Psoas muscle (tissue), 8 donors: ENCODE measurements at places on chromosomes 16 and 17.

DNA sequence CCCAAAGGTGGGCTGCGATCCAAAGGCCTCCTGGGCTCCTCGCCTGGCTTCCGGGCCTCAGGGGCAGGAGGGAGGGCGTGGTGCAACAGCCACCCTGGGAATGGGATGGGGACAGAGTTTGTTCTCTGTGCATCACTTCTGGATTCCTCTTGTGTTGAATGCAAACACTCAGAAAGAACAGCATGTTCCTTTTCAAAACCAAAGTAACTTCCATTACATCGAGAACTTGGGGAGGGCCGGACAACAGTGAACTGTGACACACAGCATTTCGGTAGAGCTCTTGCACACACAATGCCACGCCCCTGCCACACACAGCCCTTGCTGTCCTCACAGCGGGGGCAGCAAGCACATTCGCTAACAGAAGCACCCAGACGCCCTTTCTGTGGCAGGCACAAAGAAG, 36.1 kb upstream of the FASN start:
- peak; percentile 70 for DNase-seq

DNA sequence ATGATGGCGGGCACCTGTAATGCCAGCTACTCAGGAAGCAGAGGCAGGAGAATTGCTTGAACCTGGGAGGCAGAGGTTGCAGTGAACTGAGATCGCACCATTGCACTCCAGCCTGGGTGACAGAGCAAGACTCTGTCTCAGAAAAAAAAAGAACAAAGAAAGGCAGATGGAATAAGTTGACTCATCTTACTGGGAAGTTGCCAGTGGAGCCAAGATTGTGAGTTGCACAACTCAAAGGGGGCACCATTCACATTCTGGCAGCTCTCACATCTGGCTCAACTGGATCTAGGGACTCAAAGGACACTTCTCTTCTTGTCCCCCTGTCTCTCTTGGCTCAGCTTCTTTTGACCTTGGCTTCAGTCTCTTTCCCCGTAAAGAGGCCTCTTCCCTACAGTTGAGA, 53.7 kb upstream of the ETV4 start:
- DNase-seq = no peak

DNA sequence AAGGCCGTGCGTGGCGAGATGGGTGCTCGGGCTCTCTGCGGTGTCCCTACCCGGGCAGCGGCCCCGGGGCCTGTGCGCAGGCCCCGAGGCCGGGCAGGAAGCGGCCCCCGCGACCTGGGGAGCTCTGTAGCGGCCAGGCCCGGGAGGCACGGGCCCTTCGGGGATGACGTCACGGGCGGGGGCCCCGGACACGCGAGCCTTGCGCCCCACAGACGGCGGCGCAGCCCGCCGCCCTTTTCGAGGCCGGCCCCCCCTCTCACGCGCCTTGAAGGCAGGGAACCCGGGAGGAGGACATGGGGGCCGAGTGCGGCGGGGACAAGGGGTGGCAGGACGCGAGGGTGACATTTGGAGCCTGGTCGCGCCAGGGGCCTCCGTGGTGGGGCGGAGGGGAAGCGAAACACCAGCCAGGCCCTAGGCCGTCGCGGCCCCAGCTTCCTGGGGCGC, 1.1 kb downstream of the RAI1 start:
- peak; percentile 55 for DNase-seq

DNA sequence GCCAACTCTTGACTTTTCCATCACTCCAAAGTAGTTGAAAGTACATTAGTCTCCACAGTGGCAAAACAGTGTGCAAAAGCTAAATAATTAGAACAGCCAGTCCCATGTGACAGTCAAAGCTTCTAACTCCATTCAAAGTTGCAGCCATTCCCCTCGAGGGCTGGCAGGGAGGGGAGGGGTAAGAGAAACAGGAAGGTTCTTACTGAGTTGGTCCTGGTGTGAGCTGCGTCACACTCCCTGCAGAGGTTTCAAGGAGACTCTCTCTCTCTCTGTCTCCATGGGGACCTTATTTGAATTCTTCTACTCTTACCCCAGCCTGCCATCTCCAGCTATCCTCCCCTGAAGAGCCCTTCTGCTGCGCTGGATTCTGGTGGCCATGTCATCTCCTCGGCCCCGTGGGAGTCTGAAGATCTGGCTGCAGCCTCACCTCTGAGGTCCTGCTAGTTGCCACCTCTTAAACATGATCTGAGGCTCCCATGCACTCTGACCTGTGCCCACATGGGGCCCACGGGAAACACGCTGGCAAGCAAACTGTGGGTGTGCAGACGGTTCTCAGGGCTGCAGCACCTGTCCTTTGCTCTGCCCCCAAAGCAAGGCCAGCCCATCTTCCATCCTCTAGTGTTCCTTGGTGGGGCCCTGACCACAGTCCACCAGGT, 23.3 kb upstream of the STH start:
- DNase-seq = no peak

DNA sequence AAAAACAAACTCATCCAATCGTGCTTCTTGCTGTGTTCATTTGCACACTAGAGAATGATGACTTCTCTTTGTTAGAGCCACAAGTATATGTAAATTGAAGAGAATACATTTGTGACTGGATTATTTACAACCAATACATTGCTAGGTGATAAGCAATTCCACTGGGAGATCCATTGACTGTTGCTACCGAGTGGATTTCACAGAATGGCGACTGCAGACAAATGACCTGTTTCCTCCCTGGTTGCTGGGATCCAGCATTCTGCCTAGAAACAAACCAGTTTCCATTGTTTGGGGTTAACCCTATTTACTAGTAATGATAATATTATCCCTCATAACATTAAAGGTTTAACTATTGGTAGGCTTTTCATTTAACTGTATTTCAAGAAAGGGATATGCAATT, 36.9 kb upstream of the CPHXL start:
- DNase-seq = no peak

DNA sequence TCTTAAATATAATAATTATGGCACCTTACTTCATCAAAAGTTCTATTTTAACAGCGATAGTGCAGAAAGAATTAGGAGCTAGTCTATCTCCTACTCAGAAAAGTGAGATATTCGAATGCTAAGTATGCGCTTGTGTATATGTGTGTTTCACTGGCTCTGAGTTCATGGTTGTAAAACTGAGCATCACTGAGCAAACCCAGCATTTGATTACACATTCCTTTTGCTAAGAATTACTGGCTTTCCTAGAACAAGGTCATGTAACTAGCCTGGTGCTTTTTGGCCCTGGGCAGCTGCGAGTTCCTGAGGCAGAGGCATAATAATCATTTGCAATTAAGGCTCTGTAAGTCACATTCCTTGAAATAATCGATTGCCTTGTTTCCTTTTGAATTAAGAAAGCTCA, 157.2 kb downstream of the SNX29 start:
- no peak for DNase-seq

GRCh38 chr16:8905168-8905762, 23.1 kb downstream of the LITAFD start:
- no peak for DNase-seq

DNA sequence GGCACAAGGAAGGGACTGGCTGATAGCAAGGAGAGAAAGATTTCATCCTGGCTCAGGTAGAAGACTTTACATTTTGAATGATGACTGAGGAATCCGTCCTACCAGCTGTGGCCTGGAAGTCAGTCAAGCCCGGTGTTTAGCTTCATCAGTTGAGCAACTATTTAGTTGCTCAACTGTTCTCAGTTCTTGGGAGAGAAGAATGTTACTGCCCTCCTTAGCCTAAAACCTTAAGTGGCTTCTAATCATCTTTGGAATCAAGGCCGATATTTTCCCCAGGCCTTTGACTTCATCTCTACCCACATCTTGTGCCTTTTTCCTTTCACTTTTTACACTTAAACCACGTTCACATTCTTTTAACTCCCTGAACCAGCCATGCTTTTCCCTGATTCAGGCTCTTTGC, 17.3 kb upstream of the RBL2 start:
- DNase-seq = no peak

GRCh38 chr16:48611329-48612137, 1.6 kb upstream of the N4BP1 start:
- DNase-seq = no peak

- peak; percentile 58 for DNase-seq
Observed at GRCh38 chr16:67843343-67843765, 1.2 kb downstream of the THAP11 start.
